ENCODE measurements at places on chromosomes 16 and 17.

GRCh38 chr17:68304706-68305105 is 13.4 kb downstream of the ARSG start:
- no peak for DNase-seq

DNA sequence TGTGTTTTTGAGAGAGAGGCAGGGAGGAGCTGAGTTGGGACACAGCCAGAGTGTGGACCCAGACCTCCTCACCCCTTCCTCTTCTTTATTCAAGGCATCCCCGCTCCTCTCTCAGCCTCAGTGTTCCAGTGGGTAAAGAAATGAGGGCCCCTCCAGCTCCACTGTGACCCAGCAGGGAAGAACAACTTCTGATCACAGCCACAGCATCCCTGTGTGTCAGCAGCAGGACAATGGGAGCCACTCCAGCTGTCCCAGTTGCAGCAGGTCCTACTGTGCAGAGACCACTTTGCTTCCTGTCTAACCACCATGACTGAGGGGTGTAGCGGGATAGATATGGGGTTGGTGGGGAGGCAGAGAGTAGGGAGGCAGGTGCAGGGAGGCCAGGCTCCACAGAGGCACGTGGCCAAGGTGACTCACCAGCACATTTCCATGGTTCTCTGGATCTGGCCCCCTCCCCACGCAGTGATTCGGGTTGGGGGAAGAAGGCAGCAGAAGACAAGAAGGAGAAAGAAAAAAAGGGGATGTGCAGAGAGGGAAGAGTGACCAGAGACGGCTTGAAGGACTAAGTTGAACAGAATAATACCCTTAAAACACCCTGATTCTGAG is 24.5 kb downstream of the PIK3R5 start:
- DNase-seq, result no peak

- no peak for DNase-seq
Measured at GRCh38 chr17:2151358-2152033, 96.6 kb downstream of the HIC1 start.

- DNase-seq, result peak; percentile 69
Measured at GRCh38 chr17:43661699-43662412, at the start of gene MEOX1. Gene MEOX1, minus strand, starts transcription at chr17:43661922. Its CDS starts 388 bp downstream, at chr17:43661534.

DNA sequence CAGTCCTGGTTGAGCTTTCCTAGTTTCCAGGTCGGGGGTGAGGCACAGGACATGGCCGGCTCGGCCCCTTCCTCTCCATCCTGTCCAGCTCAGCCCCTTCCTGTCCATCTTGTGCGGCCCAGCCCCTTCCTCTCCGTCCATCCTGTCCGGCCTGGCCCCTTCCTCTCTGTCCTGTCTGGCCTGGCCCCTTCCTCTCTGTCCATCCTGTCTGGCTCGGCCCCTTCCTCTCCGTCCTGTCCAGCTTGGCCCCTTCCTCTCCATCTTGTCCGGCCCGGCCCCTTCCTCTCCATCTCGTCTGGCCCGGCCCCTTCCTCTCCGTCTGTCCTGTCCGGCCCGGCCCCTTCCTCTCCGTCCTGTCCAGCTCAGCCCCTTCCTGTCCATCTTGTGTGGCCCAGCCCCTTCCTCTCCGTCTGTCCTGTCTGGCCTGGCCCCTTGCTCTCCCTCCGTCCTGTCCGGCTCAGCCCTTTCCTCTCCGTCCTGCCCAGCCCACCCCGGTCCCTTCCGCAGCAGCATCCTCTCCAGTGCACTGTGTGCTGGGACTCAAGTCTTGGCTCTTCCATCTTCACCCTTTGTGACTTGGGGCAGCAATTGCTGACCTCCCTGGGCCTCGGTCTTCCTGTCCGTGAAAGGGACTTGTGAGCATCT is 5.5 kb upstream of the ZNF750 start:
- DNase-seq, result no peak

GRCh38 chr16:74064120-74064735 is 232.4 kb upstream of the PSMD7 start:
- DNase-seq, result no peak

GRCh38 chr17:27341041-27341471 is 47.1 kb downstream of the WSB1 start:
- DNase-seq, result no peak

GRCh38 chr17:45963889-45964288 is 35.2 kb upstream of the STH start:
- no peak for DNase-seq

- no peak for DNase-seq
Measured at GRCh38 chr17:73194514-73195222, 1.8 kb downstream of the COG1 start.

DNA sequence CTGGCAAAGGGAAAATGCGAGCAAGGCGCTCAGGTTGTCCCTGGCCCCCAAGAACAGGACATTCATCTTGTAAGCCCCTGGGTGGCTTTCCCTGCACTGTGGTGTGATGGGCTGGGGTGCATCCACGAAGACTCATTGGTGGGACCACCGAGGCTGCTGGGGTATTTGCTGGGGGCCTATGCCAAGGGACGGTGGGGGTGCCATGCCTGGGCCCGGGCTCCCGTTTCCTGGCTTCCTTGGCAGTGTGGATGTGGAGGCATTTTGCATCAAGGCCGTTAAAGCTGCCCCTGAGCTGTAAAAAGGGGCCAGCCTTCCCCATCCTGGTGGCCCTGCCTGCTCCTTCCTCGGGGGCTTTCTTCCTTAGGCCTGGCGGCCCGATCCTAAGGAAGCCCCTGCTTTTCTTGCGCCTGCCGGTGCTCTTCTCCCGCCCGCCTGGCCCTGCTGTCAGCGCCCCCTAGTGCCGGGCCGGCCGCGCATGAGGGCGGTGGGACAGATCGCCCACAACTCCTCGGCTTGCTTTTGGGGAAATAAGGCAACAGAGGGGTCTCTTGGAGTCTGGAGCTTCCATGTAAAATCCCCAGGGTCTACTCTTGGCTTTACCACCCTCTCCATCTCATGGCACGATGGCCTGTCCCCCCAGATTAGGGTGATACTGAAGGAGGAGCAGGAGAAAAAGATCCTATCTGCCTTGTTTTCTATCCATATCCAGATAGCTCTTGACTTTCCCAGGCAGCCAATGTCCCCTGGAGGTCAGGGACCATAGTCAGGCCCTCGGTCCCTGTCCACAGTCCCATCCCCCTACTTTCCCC is 9.8 kb upstream of the TBX2 start:
- peak; percentile 81 for DNase-seq

DNA sequence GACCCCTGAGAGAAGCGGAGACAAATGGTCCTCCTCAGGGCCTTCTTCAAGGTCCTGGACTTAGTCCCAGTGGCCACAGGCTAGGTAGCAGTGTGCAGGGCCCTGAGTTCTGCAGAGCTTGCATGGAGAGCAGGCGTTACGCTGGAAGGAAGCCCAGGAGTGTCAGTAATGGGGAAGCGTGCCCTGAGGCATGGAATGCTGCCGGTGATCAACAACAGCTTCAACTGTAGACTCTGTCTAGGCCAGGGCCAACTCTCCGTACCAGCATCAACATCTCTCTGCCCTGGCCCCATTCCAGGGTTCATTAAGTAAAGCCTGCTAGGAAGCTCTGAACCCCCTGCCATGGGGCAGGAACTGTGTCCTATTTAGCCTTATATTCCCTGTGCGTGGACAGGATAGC is 568 bp upstream of the TNK1 start:
- no peak for DNase-seq

GRCh38 chr16:964356-965035 is 6.3 kb downstream of the LMF1 start:
- DNase-seq, result no peak

DNA sequence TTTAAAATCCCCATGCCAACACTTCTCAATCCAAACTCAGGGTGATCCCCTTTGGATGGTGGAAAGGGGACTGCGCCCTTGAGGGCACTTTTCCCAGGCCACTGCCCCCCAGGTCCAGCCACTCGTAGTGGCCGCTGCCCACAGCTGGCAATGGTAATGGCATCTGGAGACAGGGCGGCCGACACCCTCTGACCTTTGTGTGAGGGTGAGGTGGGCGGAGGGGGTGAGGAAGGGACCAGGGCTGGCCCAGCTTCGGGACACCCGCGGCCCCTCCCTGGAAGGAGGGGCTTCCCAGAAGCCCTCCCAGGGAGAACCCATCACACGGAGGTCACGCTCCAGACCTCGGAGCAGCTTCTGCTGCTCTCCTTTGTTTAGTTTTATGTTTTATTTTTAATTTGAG is 289.7 kb downstream of the FOXL1 start:
- DNase-seq, result no peak

Data from GM13977 (cell line).